ENCODE measurements at places on chromosomes 7 and 10.

DNA sequence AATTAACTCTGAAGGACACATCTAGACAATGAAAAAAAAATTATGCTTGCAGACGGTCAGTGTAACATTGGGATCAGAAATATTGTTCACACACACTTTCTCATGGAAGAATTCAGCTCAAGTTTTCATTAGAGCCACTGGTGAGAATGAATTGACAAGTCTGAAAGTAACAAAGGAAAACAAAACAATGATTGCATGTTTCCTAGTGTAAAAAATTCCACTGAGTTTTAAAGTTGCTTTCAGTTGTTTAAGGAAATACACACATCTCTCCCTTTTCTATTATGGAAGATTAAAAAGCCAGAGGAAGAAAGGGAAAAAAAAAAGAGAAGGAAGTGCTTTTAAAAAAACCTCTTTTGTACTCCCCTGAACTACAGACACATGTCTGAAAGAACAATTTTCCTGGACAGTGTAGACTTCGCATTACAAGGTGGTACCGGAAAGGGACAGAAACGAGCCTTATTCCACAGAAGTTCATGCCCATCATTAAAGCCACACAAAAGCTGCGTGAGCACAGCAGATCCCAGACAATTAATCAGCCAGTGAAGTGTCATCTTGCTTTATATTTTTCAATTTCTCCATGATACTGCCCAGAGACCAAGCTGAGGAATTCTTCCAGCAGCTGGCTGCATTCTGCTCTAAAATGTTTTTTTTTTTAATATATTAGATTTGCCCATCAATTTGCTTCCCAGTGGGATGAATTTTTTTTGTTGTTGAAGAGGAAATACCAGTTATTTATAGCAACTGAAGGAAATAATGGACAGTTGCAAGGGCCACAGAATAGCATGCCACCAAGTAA lies 294.8 kb downstream of the DOCK4 start:
- DNase-seq, result no peak

DNA sequence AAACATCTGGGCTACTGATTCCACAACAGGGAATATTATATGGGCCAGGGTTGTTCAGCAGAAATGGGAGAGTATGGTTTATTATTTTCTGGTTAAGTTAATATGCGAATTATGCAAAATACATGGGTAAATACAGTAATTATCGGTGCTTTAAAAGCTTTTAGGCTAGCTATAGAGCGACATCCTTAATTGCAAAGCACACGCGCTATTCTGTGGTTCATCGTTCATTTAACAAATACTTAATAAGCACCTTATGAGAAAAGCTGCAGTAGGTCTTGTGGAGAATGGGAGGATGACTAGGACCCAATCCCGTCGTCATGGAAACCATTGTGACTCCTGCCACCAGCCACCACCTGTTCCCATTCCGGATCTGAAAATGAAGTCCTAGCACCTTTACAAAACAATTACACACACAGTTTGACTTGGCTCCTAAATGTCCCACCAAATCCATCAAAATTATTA lies 623 bp upstream of the CEP41 start:
- DNase-seq, result no peak

- no peak for DNase-seq
Measured at GRCh38 chr7:93327006-93327633, 95.0 kb downstream of the VPS50 start.

GRCh38 chr10:121138112-121138860 lies 287.1 kb downstream of the WDR11 start:
- DNase-seq, result no peak

DNA sequence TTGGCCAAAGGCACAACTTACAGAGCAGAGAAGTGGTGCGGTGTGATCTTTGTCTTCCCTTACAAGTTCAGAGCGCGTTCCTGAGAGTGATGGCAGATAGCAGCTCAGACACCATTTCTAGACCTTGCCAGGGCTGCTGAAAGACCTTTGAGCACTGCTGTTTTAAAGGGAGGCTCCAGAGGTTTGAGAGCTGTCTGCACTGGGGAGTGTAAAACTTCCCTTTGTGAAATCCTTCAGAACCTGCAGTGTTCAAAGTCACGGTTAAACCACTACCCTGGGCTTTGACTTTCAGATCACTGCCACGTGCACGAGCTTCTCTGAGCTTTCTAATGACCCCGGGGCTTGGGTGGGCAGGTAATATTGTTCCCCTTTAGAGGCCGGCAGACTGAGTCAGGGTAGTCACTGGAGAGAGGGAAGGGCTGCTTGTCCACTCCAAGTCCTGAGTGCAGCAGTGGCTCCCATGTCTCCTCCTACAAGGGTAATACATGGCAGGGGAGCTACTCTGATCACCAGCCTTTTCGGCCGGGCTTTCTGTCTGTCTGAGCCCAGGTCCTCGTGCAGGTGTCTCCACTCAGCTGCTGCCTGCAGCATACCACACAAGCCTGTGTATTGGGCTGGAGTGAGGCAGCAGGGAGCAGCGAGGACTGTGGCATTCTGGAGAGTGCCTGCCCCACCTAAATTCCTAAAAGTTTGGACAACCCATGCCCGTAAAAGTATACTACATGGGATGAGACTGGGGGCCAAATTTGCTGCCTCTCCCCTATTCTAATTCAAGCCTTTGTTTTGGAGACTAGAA lies 63.3 kb downstream of the ZMIZ1 start:
- DNase-seq, result no peak

DNA sequence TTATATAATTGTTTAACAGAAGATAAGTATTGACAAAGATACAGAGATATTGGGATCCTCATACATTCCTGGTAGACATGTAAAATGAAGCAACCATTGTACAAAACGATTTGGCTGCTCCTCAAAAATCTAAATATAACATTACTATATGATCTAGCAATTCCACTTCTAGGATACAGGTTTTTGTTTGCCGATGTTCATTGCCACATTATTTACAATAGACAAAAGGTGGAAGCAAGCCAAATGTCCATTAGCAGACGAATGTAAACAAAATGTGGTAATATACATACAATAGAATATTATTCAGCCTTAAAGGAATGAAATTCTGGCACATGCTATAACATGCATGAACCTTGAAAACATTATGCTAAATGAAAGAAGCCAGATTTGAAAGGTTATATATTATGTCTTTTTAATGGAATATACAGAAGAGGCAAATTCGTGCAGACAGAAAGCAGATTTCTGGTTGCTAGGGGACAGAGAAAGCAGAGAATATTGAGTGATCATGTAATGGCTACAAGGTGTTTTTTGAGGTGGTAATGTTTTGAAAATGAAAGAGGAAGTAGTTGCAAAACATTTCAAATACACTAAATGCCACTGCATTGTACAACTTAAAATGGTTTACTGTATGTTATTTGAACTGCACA lies 44.9 kb downstream of the POLR1F start:
- no peak for DNase-seq

DNA sequence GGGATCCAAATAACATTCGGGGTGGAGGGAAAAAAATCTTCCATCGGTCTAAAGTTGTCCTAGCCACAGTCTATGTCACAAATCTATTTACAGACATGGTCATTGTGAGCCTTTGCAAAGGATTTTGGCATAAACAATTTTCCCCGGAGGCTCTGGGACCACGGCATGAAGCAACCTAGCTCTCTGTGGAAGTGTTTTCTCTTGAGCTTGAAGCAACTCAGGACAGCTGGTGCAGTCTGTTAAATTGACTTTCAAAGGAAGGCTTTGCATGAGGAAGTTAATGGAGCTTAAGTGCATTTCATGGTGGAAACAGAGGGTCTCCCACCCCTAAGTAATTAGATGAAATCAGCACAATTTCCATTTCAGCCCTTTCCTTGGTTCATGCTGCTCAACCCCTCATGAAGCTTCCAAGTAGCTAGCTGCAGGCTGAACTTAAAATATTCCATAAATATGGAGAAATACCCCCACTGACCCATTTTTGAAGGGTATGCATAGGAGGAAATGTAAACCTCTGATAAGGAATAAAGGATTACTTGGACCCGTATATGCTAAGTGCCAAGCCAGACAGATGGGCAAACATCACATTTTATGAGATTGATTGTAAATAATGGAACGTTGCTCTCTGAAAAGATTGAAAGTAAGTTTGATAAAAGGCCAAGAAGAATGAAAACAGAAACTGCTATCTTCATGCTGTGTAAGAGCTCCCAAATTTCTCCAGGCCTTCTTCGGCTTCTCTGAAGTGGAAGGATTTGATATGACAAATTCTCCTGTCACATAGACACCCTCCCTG lies 39.9 kb downstream of the CCDC3 start:
- no peak for DNase-seq

- DNase-seq, result no peak
Measured at GRCh38 chr10:94992811-94993210, 54.4 kb downstream of the CYP2C9 start.

DNA sequence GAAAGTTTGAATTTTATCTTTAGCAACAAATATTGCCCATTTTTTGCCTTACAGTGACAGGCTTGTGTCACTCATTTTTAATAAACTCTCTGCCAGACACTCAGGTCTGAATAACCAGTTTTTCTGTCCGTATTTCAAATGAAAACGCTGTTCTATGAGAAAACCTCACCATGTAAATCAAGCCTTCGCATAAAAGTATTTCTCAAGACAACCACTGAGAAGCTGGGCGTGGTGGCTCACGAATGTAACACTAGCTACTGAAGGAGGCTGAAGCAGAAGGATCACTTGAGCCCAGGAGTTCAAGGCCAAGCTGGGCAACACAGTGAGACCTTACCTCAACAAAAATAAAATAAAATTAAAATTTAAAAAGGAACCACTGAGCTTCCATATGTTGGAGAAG lies 339.3 kb downstream of the PARD3 start:
- no peak for DNase-seq

Measured in activated naive CD4-positive, alpha-beta T cell treated with anti-CD3 and anti-CD28 coated beads, Interleukin-2, amount 10 ng/mL, durations not matched to agents 7 days and 5 days (primary cell).